Germinal center (tissue), 1 donor: ENCODE measurements at places on chromosomes 5 and 9.

- DNase-seq = no peak
These were observed 121.5 kb upstream of the SNX2 start for GRCh38 chr5:122653087-122654017.

GRCh38 chr5:96977228-96977627 lies 41.3 kb downstream of the LNPEP start:
- DNase-seq = no peak

GRCh38 chr5:16894236-16895057 lies 41.6 kb downstream of the MYO10 start:
- no peak for DNase-seq

- DNase-seq = no peak
These were observed 16.1 kb downstream of the NIPSNAP3B start for GRCh38 chr9:104779946-104780535.

DNA sequence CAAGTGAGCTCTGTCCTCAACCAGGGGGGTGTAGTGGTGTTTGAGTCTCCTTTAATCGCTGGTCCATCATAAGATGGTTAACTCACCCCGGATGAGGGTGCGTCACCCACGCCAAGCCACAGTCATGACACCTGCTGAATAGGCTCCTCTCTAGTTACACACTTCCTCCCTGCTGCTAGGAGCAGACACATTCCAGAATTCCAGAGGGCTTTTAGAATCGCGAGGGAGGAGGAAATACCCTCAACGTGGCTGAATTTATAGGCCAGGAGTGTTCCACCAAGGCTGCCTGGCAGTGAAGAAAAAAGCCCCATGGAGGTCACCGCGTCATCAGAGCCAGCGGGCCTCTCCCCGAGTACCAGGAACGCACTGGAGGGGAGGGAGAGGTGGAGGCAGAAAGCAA lies 5.1 kb downstream of the GLRX start:
- DNase-seq = no peak

- DNase-seq = no peak
These were observed 18.3 kb upstream of the ARL14EPL start for GRCh38 chr5:116013936-116014335.

DNA sequence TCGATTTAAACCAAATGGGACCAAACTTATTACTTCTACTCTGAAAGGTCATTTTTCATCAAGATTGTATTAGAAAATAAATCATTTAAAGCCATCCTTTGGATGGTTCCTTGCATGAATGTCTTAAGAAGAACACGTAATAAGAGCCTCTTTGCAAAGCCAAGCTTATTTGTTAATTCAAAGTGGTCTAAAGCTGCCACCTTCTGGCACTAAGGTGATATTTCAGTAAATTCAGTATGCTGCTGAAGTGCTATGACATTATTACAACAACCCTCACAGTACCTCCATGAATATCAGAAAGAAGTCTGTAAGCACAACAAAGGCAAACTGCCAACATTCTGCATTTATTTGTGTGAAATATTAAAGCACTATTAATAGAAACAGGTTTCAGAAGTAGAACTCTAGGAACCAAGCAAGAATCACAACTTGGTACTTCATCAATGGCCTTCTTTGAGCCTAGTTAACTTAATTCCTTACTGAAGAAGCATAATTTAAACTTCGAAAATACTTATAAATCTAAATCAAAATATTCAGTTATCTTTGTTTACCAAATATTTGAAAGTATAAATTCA lies 53.1 kb upstream of the TYRP1 start:
- DNase-seq = no peak

DNA sequence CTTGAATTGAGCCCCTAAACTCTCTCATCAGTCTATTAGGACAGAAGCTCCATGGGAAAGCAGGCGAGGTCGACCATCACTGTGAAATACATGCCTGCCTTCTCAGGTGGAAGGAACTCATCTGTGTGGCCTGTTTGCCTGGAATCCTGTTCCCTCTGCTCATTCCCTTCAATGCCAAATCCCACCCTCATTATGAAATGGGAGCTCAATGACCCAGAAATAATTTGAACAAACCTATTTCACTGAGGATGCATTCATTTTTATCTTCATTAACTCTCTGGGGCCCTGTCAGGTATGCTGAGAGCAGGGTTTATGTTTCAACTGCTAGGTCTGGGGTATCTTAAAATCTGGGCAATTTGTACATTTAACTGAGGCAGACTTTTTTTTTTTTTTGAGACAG lies 142.2 kb downstream of the MED27 start:
- DNase-seq = no peak

DNA sequence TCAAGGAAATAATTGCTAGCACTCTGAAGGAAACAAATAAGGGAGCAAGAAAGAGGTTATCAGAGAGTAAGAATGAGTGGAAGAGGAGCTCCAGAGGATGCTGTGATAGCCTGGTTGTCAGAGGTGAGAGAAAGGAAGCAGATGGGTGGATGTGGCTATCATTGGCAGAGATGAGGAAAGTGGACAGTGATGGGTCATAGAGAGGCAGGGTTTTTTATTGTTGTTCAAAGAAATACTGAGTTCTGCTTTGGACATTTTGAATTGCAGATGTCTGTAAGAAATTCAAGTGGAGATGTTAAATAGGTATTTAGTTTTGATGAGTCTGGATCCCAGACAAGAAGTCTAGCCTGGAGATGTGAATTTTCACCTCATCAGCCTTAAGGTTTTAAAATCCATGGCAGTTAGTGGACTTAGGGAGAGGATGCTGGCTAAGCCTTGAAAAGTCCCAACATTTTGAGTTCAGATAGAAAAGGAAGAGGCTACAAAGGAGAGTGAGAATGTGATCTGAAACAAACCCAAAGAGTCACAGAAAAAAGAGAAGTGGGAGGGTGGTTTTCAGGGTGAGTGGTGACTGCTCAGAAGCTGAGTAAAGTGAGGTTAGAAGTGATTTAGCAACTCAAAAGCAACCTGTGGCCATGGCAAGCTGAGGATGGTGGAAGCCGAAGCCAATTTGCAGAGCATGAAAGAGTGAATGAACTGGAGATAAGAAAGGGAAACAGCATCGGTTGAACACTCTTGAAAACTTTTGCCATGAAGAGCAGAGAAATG lies 50.4 kb downstream of the PPIC start:
- DNase-seq = no peak

- peak; percentile 78 for DNase-seq
These were observed 11.1 kb downstream of the REXO4 start for GRCh38 chr9:133406480-133407307.

DNA sequence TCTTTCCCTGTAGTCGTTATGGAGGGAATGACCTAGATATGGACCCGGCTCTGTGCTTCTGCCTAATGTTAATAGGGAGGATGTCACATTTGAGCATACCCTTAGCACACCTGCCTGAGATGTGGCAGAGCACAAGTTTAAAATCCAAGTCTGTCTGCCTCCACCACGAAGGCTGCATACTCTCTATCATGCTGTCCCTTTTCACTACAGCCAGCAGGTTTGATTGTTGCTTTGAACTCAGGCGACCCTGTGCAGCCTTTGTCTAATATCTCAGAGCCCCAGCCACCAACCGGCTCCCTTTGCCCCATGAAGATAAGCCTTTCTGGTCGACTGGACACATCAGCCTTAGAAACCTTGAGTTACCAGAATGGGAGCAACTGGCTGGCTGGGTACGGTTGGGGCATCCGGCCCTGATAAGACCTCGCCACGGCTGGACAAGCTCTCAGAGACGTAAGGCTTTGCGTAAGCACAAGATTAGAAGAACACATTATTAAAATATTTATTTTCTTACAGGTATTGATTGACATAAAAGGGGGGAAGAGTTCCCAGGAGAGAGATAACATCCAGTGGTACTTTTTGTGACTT lies 222.0 kb upstream of the TRIM32 start:
- no peak for DNase-seq

- DNase-seq = no peak
These were observed 492.4 kb upstream of the KLF4 start for GRCh38 chr9:107982001-107982400.
